ENCODE measurements at places on chromosomes 6 and 20.

DNA sequence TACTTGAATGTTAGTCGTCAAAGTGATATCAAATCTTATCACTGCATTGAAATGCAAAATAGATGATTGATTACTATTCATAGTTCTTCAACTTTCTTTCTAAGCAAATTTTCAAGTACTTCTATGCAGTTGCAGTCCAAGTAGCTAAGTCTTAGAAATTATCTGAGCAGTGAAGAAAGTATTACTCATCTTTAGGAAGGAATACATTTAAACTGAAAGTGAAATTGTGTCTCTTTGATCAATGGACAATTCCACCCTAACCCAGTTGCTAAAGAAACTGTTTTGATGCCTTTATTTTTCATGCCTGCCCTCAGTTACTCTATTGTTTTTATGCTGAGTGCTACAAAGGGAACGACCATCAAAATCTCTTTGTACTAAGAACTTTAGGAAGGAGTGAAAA lies 337.4 kb downstream of the GRIK2 start:
- no peak for DNase-seq

GRCh38 chr6:11111769-11112437 lies 378 bp upstream of the ERVFRD-1 start:
- no peak for DNase-seq

GRCh38 chr6:125944896-125945295 lies 11.7 kb upstream of the HINT3 start:
- DNase-seq = no peak

- DNase-seq = peak; percentile 80
Measured at GRCh38 chr6:143060354-143060805, 309 bp upstream of the AIG1 start.

DNA sequence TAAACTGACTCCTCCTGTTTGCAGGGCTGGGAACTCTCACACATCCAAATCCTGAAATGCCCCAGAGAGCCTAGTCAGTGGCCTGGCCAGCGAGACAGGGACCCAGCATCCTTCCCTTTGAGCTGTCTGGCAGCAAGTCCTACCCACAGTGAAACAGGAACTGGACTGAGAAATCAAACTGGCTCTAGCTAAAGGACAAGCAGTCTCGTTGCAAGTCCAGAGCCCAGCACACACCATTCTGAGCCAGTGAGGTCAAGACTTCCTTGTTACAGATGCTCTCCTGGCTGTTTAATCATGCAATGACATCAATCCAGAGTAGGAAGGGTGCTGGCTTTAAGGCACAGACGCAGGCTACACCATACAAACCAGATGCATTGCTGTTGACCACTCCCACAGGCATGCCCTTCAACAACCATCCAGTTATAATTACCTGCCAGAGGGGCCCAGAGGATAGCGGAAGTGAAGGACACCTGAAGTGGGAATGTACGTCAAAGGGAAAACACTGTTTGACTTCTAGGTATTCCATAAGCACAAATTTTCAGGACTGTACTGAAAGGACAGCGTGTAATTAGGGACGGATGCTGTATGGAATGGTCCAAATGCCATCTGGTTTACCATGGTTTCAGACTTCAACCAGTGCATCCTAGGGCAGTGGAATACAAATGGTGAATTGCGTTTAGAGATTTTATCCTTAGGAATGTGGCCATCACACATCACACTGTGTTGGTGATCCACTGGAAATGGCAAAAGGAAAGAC lies 114.4 kb downstream of the SLC23A2 start:
- no peak for DNase-seq

GRCh38 chr6:17413313-17413750 lies 19.9 kb downstream of the CAP2 start:
- no peak for DNase-seq

GRCh38 chr6:79868098-79868722 lies 79.1 kb downstream of the ELOVL4 start:
- DNase-seq = peak; percentile 28

DNA sequence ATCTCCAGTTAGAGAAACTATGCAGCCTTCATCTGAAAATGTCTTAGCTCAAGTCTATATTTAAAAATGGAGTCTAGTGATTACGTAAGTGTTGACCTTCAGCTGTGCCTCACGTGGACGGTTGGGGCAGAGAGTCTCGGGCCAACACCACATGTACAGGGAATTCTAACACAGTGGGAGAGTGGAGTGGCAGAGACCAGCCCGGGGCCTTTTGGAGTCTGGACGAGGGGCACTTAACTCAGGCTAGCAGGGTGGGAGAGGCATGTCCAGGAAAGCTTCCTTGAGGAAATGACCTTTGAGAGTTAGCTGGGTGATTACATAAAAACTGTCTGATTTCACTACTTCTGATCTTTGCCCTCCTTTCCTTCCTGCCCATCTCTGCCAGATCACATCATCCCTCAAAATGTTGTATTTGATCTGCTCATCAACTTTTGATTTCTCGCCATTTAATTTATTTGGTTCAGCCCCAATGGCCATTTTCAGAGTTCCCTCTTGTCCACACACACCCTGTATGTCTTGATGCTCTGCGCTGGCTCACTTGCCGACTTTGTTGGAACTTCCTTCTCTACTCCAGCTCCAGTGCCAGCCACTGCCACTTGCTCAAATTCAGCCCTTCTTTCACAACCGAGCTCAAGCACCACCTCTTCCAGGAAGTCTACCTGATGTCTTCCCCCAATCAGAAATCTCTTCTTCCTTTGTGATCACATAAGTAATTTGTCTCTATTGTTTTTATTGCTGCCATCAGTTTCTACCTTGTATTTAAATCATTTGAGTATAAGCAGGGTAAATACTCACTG lies 2.6 kb downstream of the ARMC2 start:
- no peak for DNase-seq

GRCh38 chr6:119627908-119628669 lies 278.5 kb upstream of the MAN1A1 start:
- DNase-seq = no peak

GRCh38 chr6:36094753-36095496 lies 35.4 kb upstream of the MAPK13 start:
- peak; percentile 88 for DNase-seq

DNA sequence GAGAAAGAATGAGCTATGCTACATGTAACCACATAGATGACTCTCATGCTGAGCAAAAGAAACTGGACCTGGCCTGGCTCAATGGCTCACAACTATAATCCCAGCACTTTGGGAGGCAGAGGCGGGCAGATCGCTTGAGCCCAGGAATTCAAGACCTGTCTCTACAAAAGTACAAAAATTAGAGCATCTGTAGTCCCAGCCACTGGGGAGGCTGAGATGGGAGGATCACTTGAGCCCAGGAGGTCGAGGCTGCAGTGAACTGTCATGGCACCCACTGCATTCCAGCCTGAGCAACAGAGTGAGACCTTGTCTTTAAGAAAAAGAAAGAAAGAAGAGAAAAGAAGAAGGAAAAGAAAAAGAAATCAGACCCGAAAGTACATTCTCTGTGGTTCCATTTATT lies 41.7 kb downstream of the NCR2 start:
- DNase-seq = no peak

GRCh38 chr6:12636336-12636735 lies 80.2 kb upstream of the PHACTR1 start:
- no peak for DNase-seq

- no peak for DNase-seq
Measured at GRCh38 chr6:12474167-12475140, 184.3 kb downstream of the EDN1 start.

DNA sequence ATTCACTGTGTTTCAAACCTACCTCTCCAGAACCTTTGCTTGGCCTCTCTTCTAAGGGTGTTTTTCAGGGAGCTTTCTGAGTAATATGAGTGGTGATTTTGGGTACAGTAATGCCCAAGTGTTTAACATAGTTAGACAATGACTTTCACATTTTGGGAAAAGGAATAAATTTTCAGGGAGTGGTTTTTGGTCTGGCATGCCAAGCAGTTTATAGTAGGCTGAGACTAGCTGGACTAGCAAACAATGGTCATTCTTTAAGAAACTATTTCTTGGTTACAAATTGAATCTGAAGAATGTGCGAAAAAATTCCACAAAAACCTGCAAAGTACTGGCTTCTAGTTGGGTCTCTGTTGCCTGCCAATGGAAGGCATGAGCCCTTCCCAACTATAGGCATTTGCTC lies 15.4 kb downstream of the FNDC1 start:
- no peak for DNase-seq

DNA sequence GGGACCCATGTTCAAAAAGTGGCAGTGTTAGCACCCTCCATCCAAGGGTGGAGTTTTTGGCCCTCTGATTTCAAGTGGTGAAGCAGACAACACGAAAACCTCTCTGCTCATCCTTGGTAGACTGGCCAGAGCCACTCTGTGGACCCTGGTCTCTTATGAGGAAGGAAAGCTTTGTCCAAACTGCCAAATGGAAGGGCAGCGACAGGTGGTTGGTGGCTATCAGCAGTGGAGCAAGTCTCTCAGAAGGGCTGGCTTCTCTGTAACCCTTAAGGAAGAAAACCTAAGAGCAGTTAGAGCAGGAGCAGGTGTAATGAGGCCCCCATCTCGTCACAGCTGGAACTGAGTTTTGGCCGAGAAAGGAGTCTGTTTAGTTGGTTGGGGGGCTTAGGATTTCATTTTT lies 155.8 kb downstream of the SLC16A10 start:
- no peak for DNase-seq
